Neural cell (in vitro differentiated cells): ENCODE measurements at places on chromosomes 6 and 20. TPM values are rescaled to one million over a fixed set of nuclear protein-coding genes. Genes with fewer than 3 reads are reported as not detected.

AKAP7 gene
- 1.6 and 3.4 TPM in 2 replicates for polyA plus RNA-seq

BMP6 gene
- polyA plus RNA-seq = 1.8 and 2.4 TPM in 2 replicates

TNFRSF6B gene
- 9.4 TPM in 1 of 2 replicates, not detected in the other for polyA plus RNA-seq

TP53TG5 gene
- polyA plus RNA-seq = not detected in 2 replicates

ADGB gene
- polyA plus RNA-seq = not detected in 2 replicates

TSPO2 gene
- polyA plus RNA-seq = not detected in 2 replicates

CHRNA4 gene
- polyA plus RNA-seq = 6.8 and 10.5 TPM in 2 replicates

PLN gene
- not detected in 2 replicates for polyA plus RNA-seq
